ENCODE measurements at places on chromosomes 6 and 20.

GRCh38 chr6:79902046-79902445 is 45.3 kb downstream of the ELOVL4 start:
- DNase-seq = no peak

- DNase-seq = no peak
Measured at GRCh38 chr20:13320702-13321101, 99.6 kb downstream of the ISM1 start.

GRCh38 chr20:53050338-53050737 is 78.2 kb downstream of the TSHZ2 start:
- no peak for DNase-seq

DNA sequence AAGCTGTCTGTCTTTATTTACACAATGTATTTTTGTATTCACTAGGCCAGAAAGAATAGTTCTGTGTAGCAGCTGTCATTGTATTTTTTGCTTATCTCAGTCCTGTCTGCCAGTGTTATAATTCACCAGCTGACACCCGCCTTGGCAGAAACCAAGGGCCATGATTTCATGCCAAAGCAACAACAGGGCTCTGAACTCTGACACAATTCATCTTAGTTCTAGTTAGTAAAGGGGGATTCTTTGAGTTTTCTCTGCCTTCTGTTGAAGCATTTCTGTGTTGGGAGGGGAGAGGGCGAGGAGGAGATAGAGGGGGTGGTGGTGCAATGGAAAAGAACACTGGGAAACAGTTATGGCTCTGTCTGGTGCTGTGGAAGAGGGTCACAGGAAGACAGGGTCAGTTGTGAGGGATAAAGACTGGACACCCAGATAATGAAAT is 684.6 kb upstream of the MARCKS start:
- DNase-seq = no peak

All from NT2/D1 (cell line).